ENCODE measurements at places on chromosomes 13 and 19.
A peak's percentile ranks its signal among the peaks of the same experiment; 100 is the strongest.

DNA sequence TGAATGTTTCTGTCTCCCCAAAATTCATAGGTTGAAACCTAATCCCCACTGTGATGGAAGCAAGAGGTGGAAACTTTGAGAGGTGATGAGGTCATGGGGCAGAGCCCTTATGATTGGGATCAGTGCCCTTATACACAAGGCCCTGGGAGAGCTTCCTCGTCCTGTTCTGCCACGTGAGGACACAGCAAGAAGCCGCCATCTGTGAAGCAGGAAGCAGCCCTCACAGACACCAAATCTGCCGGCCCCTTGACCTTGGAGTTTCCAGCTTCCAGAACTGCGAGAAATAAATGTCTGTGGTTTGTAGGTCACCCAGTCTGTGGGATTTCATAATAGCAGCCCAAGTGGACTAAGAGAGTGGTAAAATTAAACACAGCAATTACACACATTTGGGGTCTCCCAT is 737.4 kb downstream of the UQCRFS1 start:
- no peak overlapping the region for H3K4me3 ChIP-seq
- H3K27ac ChIP-seq = no peak overlapping the region
- no peaks in the 10 kb centered on the region for H3K36me3 ChIP-seq
- no peaks in the 10 kb centered on the region for H3K4me1 ChIP-seq
- DNase-seq = no peak

- H3K4me1 ChIP-seq = peaks cover 15% of the 10 kb centered on the region
- H3K27me3 ChIP-seq = peaks cover 21% of the 10 kb centered on the region
- no peak overlapping the region for H3K27ac ChIP-seq
- peak; percentile 30 for DNase-seq
- no peak overlapping the region for H3K4me3 ChIP-seq
These were observed 635.4 kb upstream of the ARGLU1 start for GRCh38 chr13:107203146-107203847.

DNA sequence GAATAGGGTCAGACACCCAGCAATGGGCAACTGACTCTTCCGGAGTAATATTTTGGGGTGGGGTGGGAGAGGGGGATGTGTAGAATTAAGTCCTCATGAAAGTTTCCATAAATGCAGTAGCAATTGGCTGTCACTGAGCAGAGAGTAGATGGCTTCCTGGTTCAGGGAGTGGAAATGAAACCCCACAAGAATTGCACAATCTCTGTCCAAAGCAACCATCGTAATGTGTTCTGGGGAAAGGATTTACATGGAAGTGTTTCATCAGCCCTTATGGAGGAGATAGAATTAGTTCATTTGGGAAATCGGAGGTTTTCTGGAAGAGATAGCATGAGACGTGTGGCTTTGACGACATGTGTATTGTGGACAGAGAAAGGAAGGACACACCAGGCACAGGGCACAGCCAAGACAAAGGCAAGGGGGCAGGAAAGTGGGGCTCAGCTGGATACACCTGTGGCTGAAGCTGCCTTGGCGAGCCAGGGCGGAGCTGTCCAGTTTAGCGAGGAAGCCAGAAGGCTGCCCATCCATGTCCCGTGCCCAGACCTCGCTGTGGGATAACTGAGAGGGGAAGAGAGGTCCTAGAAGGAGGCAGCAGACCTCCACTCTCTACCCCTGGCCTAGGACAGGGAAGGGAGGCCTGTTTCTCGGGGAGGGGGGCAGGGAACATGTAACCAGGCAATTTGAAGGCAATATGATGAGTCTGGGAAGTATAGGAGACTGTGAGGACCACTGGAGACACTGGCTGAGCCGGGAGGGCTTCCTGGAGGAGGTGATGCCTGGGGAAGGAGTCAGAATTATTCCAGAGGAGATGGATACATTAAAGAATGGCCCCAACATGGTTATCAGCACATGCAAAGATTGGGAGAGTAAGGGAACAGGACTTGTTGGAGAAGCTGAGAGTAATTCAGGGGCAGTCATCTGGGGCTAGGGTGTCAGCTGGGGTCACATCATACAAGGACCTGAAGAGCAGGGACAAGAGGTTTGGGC is 2.6 kb upstream of the CLEC4G start:
- no peaks in the 10 kb centered on the region for H3K36me3 ChIP-seq
- H3K4me3 ChIP-seq = no peak overlapping the region
- H3K4me1 ChIP-seq = peaks cover 6% of the 10 kb centered on the region

- H3K27me3 ChIP-seq = no peaks in the 10 kb centered on the region
- peak; percentile 8 for DNase-seq
- no peaks in the 10 kb centered on the region for H3K36me3 ChIP-seq
- no peak overlapping the region for H3K4me3 ChIP-seq
These were observed 211.7 kb upstream of the STARD13 start for GRCh38 chr13:33497146-33497845.

GRCh38 chr19:16794456-16795441 is 34.4 kb upstream of the SIN3B start:
- H3K27ac ChIP-seq = no peak overlapping the region
- no peak overlapping the region for H3K4me3 ChIP-seq
- DNase-seq = no peak
- H3K36me3 ChIP-seq = no peaks in the 10 kb centered on the region

- no peak overlapping the region for H3K4me3 ChIP-seq
- peaks cover 15% of the 10 kb centered on the region for H3K4me1 ChIP-seq
- no peak for DNase-seq
- peaks cover 8% of the 10 kb centered on the region for H3K27me3 ChIP-seq
These were observed 20.9 kb upstream of the IGSF23 start for GRCh38 chr19:44592451-44592890.

Data from MCF 10A (cell line).